ENCODE measurements at places on chromosomes 11 and 22.
A peak's percentile ranks its signal among the peaks of the same experiment; 100 is the strongest.

GRCh38 chr11:125971618-125972017, 25.8 kb downstream of the VSIG10L2 start:
- no peak for DNase-seq

GRCh38 chr11:121762820-121763219, 310.1 kb upstream of the SORL1-AS1 start:
- DNase-seq: peak; percentile 57

DNA sequence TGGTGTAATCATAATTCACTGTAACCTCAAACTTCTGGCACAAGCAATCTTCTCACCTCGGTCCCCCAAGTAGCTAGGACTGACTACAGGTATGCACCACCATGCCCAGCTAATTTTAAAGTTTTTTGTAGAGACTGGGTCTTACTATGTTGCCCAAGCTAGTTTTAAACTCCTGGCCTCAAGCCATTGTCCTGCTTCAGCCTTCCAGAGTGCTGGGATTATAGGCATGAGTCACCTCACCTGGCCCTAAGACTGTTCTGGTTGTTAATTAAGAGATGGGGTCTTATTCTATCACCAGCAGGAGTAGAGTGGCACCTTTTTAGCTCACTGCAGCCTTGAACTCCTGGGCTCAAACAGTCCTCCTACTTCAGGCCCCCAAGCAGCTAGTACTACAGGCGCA, 52.0 kb upstream of the DEPDC7 start:
- no peak for DNase-seq

DNA sequence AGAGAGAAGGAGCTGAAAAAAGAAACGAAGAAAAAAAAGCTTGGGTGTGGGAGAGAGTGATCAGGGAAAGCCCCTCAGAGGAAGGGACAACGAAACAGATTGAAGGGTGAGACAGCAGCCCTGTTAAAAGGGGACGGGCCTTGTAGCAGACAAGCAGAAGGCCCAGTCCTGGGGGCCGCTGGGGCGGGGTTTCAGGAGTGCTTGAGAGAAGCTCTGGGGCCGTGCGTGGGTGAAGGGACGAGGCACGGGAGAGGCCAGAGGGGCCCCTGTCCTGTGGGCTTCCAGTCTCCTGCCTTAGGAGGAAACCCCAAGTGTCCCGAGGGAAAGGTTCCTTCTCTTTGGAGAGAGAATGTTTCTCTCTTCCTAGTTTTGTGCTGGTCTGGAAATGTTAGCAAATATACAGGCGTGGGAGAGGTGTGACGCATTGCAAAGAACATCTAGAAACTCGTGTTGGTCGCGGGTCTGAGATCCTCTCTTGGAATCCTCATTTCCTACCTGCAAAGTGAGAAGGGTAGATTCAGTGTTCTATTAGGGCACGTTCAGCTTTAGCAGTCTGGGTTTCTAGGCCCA, 28.6 kb downstream of the ADAMTS15 start:
- DNase-seq: no peak

DNA sequence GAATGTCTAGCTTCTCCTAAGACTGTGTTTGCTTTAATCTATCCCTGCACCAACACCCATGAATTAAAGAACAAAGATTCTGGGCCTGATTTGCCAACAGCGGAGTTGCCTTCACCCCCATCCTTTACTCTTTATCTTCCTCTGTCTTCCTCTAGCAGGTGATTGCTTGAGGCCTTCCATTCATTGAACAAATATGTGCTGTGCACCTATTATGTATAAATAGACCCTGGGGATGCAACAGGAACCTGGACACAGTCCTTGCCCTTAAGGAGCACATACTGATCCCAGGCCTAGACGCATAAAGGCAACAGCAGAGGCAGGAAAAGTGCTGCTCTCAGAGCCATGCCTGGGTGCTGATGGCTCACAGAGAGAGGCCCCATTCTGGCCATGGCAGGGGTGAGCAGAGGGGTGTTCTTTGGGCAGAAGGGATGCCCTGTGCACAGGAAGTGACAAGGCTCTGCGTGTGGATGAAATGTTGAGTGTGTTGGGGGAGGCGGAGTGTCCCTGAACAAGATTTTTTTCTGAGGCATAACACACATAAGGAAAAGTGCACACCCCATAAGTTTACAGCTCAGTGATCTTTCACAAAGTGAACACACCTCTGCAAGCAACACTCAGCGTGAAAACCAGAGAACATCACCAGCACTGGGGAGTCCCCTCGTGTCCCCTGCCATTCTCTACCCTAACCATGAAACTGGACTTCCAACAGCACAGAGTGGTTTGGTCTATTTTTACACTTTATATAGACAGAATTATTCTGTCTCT, 145.9 kb downstream of the GRIK4 start:
- DNase-seq: no peak

DNA sequence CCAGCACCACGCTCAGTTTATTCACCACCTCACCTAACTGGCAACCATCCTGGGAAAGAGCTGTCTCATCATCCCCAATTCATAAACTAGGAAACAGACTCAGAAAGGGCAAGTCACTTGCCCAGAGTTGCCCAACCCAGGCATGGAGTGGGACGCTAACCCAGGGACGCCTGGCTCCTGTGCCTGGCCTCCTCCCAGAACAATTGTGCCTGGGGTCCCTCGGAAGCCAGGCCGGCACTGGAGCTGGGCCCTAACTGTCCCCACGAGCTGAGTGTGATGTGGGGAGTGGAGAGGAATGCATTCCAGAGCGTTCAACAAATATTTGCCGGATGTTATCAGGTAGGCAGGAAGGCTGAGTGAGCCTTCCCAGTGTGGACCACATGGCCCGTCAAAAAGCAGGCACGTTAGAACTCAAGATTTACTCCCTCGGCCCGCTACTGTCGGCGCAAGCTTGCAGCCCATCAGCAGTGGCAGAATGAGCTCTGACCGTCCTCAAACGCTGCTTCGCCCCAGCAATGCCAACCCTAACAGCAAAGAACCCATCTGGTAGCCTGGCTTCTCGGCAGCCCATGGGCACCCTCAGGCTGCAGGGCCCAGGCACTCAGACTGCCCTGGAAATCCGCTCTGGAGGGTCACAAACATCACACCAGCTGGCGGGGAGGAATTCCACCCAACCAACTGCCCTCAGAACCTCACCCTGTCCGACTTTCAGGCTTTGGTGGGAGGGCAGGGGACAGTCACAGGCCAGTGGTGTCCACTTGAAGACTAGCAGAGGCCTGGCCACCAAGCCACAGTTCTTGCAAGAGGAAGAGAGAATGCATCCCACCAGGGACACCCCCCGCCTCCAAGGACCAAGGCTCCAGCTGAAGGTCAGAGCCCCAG, 35.6 kb downstream of the MYH9 start:
- DNase-seq: no peak

DNA sequence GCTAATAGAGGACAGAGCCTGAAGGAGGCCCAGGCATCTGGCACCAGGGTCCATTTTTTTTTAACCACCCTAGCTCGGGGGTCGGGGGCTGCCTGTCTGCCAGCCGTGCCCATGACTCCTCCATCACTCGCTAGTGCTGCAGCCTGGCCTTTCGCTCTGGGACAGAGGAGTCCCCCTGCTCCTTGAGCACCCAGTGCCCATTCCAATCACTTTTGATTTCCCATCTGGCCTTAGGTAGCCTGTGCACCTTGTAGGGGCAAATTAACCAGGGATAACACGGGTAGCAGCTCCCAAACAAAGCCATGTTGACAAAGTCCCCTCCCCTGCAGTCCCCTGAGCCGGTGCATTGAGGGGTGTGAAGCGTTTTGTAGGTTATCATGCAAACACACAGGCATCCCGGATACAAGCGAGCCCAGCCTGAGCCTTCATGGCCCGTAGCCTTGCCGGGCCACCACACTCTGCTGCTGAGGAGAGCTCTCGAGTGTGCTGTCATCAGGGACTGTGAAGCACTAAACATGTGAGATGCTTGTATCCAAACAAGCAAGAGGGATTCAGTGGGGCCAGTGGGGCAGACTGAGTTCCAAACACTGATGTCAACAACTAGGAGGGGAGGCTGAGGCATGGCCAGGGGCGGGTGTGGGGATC, 208.7 kb downstream of the DSCAML1 start:
- no peak for DNase-seq

DNA sequence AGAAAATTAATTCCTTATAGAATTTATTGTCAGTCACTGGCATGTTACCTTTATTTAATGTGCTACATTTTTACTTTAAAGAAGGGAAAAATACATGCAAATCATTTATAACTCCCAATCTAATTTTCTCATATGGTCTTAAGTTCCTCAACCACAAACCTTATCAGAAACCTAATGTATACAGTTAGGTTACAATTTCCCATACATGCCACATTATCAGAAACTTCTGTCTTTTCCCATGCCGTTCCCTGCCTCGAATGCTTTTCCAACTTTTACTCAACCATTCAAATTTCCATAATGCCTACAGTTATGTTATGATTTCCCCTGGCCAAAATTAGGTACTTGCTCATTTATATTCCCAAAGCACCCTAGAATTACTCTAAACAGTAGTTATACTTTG, 13.5 kb downstream of the RSF1 start:
- DNase-seq: no peak

DNA sequence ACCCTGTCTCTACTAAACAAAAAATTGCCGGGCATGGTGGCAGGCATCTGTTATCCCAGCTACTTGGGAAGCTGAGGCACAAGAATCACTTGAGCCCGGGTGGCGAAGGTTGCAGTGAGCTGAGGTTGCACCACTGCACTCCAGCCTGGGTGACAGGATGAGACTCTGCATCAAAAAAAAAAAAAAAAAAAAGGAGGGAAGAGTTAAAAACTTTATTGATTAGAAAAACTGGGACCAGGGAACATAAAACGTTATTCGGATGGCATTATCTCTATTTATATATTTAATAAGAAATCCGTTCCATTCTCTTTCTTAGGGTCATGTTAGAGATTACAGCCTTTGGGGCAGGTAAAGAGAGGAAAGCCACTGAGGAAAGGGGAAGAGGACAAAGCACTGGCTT, 197.5 kb downstream of the BCR start:
- DNase-seq: no peak

DNA sequence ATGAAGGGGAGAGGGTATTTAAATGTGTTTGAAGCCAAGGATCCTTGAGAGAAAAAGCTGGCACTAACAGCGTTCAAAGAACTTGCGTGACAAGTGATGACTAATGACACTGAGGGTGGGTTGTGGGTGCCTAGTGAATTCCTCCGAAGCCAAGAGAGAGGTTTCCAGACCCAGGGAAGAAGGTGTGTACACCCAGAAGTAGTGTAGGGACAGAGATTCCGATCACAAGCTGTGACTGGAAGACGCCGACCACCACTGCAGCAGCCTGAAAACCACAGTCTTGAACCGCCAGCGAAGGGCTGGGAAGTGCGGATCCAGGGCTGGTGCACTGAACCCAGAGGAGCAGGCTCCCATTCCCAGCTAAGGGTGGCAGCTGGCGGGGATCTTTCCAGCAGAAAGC, 9.5 kb downstream of the PPARA start:
- DNase-seq: no peak

DNA sequence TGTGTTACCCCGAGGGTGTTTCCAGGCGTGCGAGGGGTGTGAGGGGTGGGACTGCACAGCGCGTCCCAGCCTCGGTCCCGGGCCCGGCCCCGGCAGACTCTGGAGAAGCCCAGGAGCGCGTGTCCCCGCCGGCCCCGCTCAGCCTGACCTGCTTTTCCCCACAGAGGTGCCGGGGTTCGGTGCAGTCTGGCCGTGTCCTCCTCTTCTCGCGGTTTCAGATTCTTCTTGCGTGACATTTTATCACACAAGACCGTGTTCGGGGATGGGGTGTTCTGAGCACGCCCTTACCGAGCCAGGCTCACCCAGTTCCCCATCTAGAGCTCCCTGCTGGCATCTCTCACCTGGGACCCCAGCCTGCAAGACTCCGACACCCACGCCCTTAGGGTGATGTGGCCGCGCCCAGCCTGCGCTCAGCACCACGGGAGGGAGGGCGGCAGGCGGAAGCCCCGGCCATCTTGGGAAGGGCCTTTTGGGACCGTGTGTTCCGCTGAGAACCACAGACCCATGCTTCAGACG, 775.6 kb downstream of the BRD1 start:
- DNase-seq: peak; percentile 24

- DNase-seq: no peak
These were observed 25.1 kb downstream of the RSPH14 start for GRCh38 chr22:23116506-23117263.

DNA sequence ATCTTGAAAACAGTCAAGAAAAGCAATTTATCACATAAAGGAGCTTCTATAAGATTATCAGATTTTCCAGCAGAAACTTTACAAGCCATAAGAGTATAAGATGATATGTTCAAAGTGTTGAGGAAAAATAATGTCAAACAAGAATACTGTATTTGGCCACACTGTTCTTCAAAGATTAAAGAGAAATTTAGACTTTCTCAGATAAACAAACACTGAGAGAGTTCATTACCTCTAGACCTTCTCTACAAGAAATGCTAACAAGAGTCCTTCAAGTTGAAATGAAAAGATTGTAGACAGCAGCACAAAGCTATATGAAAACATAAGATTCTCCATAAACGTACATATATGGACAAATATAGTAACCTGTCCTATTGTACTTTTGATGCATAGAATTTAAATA, 8.0 kb upstream of the MTMR2 start:
- DNase-seq: no peak

DNA sequence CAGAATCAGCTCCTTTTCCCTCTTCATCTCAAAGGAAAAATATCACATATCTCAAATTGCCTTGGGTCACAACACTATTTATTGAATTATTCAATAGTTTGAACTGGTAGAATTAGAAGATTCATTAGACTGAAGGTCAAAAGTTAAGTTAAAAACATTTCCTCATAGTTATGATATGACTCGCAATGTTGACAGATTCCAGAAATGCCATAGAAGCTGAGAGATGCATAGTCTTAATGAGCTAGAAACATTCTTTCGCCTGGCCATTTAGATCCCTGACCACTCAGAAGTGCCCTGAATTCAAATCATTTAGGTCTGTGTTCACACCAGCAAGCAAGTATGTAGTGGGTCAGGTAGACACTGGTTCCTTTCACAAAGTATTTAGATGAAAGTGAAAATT, 44.4 kb downstream of the FAT3 start:
- DNase-seq: no peak

DNA sequence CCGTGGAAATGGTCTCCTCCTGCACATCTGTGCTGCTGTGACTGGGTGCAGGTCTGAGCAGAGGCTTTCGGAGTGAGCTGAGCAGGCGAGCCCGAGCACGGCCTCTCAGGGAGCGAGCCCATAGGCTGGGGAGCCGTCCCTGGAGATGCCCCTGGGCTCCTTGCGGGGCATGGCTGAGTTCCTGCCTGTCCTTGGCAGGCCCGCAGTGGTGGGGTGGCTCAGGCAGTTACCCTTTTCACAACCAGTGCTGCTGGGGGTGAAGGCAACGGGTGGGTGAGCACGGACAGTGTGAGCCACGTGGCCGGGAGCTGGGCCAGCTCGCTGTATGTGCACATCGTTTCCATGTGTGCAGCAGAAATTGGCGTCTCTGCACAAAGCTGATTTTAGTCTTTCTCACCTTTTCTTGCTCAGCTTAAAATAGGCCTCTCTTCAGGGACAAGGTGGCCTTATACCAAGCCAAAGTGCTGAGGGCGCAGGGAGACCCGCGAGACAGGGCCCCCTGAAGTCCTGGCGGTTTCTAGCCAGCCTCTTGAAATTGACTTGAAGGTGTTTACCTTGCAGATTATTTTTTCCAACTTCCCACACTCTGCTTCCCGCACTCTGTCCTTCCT, at the start of gene TP53AIP1:
TP53AIP1 (minus strand) TSS at position 55 of the 611 bp plus-strand sequence. CDS start 5,053 bp downstream, outside the sequence.
- DNase-seq: no peak

Measured in Ammon's horn (tissue), 1 donor.